ENCODE measurements at places on chromosomes 12 and 14.

- no peak for DNase-seq
Measured at GRCh38 chr12:132343294-132344004, 14.1 kb upstream of the GALNT9 start.

- no peak for DNase-seq
Measured at GRCh38 chr12:5200278-5201087, 156.8 kb downstream of the KCNA5 start.

GRCh38 chr12:98471085-98471484 lies 44.3 kb upstream of the TMPO start:
- no peak for DNase-seq

DNA sequence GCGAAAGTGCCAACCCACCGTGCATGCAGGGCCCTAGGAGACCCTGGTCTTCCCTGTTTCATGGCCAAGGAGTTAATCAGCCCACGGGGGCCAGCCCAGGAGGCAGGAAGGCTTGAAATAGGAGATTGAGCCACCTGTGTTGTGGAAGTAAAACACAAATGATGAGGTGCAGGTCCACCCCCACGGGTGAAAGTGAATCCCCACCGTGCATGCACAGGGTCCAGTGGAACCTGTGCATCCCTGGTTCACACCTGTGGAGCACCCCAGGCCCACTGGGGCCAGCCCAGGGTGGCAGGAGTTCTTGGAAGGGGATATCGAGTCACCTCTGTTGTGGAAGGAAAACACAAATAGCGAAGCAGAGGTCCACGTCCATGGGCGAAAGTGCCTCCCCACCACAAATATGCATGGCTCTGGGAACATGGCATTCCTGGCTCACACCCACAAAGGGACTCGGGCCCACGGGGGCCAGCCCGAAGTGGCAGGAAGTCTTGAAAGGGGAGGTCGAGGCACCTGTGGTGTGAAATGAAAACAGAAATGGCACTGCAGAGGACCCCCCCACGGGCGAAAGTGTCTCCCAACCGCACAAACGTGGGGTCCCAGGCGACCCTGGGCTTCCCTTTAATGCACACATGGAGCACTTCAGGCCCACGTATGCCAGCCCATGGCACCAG lies 381.5 kb downstream of the ALG10 start:
- DNase-seq: peak; percentile 57

GRCh38 chr12:95213119-95213518 lies 4.1 kb downstream of the FGD6 start:
- DNase-seq: no peak

DNA sequence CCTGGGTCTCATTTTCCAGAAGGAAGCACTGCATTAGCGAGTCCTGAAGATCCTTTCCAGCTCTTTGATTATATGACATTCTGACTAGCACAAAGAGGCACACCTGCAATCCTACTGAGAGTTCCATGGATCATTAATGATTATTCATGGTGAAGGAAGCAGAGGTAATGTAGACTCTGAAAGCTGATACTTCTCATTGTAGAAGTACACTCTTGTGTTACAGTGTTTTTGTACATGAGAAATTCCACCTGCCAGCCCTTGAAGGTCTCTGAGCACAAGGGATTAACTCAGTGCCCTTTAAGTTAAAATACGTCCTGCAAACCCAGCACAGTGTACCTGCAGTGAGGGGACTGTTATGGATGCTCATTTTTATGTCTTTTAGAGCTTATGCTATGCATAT lies 558.8 kb upstream of the FBXO33 start:
- no peak for DNase-seq

- no peak for DNase-seq
Measured at GRCh38 chr14:78399316-78399889, 229.2 kb downstream of the NRXN3 start.

DNA sequence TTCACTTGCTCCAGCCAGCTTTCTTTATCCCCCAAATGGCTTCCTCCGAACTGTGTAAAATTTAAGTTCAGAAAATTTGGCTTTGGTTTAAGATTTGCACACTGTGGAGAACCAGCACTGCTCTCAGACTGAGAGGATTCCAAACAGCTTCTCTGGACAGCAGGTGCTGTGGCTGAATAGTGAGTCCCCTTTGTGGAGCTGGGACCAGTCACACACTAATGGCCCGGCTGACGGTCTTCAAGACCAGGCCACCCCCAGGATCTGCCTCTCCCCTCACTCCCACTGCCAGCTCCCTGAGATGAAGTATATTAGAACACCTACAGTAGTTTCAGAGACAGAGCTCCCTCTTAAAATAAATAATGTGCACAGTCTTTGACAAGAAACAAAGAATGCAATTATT lies 267.3 kb downstream of the BCAT1 start:
- no peak for DNase-seq

GRCh38 chr12:51238037-51238509 lies 553 bp upstream of the DAZAP2 start:
- DNase-seq: peak; percentile 68

GRCh38 chr12:53964315-53964713 lies 8.6 kb upstream of the HOXC11 start:
- no peak for DNase-seq

DNA sequence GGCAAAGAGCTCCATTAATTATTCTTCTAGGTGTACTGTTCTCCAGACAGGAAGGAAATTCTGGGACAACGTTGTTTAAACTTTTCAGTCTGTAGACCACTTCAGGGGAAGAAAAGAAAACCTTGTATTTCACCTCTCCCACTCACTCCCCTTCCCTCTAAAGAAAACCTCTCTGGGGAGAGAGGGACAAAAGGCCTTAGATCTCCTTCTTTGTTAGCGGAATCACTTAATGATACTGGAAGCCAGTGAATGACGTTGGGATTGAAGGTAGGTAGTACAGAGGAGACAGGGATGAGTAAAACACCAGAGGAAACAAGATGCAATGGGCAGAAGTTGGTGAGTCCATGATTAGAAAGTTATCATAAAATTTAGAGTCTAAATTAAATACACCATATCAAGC lies 38.7 kb upstream of the SGPP1 start:
- DNase-seq: no peak

DNA sequence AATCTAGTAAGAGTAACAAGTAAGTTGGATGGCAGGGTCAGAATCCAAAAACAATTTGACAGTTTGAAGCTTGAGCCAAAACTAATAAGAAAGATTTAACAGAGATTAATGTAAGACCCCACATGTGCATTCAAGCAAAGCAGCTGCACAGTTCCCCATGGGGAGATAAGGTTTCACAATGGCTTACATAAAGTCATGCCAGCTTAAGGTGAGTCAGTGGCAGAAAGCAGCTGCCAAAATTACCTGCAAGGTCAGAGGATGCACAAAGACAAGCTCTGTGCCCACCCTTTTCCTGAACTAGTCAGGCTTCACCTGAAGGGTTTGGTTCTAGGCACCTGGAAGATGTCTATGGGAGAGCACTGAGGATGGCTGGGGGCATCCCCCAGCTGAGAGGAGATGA lies 36.6 kb upstream of the KRT77 start:
- DNase-seq: no peak

DNA sequence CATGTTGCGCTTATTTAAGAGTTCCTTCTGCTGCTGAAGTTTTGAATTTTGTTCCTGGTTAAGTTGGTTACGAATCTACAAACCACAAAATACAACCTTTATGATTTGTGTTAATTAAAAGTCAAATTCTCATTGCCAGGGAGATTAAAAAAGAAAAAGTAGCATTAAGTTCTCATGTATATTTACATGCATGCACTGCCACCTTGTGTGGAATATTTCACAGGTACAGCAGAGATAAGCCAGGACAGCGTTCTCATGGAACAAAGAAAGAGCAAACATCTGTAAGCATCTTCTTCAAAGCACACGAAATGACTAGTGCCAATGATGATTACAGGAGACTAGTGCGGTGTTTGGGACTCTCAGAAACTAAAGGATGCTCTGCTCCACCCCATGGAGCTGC lies 34.2 kb downstream of the ZFYVE21 start:
- no peak for DNase-seq

DNA sequence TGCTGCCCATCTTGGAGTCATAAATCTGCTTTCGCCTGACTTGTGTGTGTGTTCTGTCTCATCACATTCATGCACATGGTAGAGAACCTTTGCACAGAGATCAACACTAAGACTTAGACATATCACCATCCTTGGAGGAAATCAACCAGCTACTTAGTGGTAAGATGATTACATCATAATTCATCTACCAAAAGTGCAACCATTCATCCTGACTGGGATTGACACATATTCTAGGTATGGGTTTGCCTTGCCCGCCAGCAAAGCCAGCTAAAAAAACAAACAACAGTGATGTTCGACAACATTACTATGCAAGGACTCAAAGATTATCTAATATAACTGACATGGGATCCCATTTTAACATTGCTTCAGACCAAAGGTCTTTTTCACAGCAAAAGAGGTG lies 228.7 kb downstream of the NUAK1 start:
- DNase-seq: no peak

DNA sequence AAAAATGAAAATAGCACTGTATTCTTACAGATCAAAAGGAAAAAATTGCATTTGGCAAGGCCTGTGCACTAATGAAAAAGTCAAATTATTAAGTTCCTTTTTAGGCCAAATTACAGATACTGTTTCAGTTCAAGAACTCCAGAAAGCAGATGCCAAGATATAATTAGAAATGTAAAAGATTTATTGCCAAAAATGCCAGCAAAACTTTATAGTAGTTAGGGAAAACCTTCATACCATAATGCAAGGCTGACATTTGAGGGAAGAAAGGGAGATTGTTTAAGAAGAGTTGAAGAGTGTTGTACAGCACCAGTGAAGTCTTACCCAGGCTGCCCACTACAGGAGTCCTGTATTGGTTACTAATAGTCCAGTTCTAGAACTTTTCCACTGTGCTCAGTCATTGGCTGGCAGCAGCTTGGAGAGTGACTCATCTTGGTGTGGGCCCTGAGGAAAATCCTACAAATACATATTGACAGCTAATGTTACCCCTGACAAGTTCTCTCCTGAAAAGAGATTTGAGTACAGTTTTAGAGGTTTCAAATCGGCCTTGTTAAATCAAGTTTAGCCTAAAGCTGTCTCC lies 600.4 kb downstream of the C12orf50 start:
- DNase-seq: no peak

- DNase-seq: no peak
Measured at GRCh38 chr12:65532162-65532561, 253.7 kb downstream of the MSRB3 start.

DNA sequence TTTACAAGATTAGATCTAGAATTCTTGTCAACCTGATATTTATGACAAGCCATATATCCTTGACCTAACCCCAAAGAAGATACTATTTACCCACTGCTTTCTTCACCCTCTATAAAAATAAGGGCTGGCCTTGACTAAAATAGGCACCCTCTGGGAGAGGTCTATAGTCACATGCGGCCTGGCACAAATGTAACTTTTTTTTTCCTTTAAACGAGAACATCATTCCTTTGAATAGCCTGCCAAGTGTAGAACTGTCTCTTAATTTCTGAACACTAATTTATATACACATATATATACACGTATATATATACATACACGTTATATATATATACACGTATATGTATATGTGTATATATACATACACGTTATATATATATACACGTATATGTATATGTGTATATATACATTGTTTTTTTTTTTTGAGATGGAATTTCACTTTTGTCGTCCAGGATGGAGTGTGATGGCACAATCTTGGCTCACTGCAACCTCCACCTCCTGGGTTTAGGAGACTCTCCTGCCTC lies 18.6 kb downstream of the PPTC7 start:
- no peak for DNase-seq

DNA sequence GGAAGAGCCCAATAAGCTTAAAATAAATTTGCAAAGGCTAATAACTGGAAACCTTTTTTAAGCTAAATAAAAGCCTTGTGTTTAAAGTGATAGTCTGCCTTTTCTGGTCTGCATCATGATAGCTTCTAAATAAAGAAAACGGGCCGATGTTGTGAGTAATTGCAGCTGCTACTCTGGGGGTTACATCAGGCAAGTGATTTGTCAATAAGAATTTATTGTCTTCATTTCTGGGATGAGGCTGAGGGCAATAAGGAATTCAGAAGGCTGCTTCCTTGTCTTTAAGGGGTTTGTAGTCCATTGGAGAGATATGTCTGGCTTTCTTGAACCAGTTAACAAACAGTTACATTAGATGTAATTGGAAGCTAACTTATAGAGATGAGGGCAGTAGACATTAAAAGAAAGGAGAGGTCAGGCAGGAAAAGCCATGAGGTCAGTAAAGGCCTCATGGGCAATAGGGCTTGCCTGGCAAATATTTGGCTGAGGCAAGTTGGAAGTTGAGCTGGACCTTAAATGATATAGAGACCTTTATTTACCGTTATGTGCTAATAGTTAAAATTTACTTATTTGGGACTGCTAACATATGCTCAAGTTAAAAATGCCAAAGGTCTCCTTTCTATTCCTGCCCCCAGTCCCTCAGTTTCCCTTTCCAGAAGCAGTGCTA lies 85.0 kb downstream of the CRADD start:
- DNase-seq: no peak

GRCh38 chr12:105253866-105254513 lies 18.0 kb upstream of the APPL2 start:
- DNase-seq: no peak

- no peak for DNase-seq
Measured at GRCh38 chr12:26488351-26488750, 293.0 kb downstream of the SSPN start.

- no peak for DNase-seq
Measured at GRCh38 chr12:131755305-131756113, 44.6 kb downstream of the SFSWAP start.

GRCh38 chr14:50762001-50762930 lies 68.7 kb downstream of the NIN start:
- DNase-seq: no peak

DNA sequence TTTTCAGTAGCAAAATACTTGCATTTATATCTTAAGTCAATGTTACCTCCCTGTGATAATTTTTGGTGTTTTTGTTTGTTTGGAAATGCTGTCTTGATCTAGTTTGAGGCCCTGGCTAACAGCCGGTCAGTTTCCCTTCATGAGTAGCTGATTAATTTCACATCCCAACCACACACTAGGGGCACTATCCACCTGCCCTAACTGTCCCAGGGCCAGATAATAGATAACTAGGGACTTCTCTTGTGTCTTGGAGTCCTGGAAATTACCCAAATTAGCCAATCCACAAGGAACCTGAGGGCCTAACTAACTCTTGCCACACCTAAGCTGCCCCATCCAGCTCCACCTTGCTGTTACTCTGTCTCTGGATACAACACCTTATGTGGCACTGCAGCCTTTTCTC lies 399.9 kb downstream of the FOXG1 start:
- no peak for DNase-seq

All from activated effector memory CD4-positive, alpha-beta T cell treated with anti-CD3 and anti-CD28 coated beads, Interleukin-2, amount 50 U/mL, for 16 hours (primary cell).